NCI-H460 (cell line): ENCODE measurements at places on chromosomes 3 and 15. TPM values are rescaled to one million over a fixed set of nuclear protein-coding genes. Genes with fewer than 3 reads are reported as not detected.

The ACKR2 gene
- total RNA-seq: not detected in 2 replicates

The MAPKAPK3 gene
- 31.6 and 39.4 TPM in 2 replicates for total RNA-seq

The GXYLT2 gene
- 4.3 and 6.5 TPM in 2 replicates for total RNA-seq

The CACNA2D2 gene
- 0.02 and 0.06 TPM in 2 replicates for total RNA-seq

The ALS2CL gene
- total RNA-seq: 1.4 and 2.9 TPM in 2 replicates

The RLBP1 gene
- total RNA-seq: not detected in 2 replicates

The TP63 gene
- not detected in 2 replicates for total RNA-seq

The CYP19A1 gene
- total RNA-seq: 0.61 and 0.79 TPM in 2 replicates

The GOLGA6L4 gene
- total RNA-seq: 0.84 and 1.1 TPM in 2 replicates

The ABHD14A gene
- 5.4 and 8.2 TPM in 2 replicates for total RNA-seq
